ENCODE measurements at places on chromosomes 2 and 18.

DNA sequence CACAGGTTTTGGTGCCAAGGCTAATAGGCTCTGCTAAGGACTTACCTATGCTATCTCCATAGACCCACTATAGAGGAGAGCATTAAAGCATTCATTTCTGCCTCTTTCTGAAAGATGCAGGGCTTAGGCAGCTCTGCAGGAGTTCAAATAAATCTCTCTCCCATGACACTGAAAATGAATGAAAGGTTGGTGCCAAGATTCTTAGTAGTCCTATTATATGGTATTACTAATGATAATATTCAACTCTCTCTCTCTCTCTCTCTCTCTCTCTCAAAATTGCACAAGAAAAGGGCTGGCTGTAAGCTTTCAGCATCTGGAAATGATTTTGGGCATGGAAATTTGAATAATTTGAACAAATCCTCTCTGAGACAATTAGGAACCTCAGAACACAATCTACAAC lies 433.7 kb downstream of the MBD2 start:
- DNase-seq = no peak

GRCh38 chr2:67596871-67597270 lies 199.7 kb downstream of the ETAA1 start:
- no peak for DNase-seq

DNA sequence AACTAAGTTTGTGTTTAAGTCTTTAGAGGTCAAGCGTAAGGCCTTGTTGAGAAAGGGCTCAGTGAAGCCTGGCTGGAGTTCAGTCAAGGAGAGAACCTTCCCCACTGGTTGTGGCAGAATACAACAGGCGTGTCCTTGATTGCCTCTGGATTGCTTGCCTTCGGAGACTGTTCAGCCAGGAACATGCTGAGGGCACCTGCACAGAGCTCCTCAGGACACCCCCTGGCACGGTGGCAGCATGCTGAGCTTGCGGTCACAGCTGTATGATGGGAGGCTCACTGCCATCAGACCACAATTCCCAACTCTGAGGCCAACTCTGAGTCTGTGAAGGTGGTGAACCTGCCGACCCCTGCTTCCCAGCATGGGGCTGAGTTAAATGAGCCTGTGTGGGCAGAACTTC lies 130.0 kb downstream of the LPIN1 start:
- DNase-seq = no peak

- DNase-seq = no peak
These were observed 96.8 kb downstream of the UBE2E3 start for GRCh38 chr2:181077128-181077709.

- DNase-seq = no peak
These were observed 101.7 kb upstream of the ETAA1 start for GRCh38 chr2:67295406-67295805.

GRCh38 chr2:232321817-232322559 lies 56.6 kb upstream of the ALPP start:
- DNase-seq = no peak

- DNase-seq = no peak
These were observed 297.1 kb downstream of the ASXL3 start for GRCh38 chr18:33875029-33875565.

- DNase-seq = no peak
These were observed 96.2 kb downstream of the GLI2 start for GRCh38 chr2:120831891-120832290.

- DNase-seq = no peak
These were observed 20.5 kb upstream of the RPL37A start for GRCh38 chr2:216478151-216478550.

DNA sequence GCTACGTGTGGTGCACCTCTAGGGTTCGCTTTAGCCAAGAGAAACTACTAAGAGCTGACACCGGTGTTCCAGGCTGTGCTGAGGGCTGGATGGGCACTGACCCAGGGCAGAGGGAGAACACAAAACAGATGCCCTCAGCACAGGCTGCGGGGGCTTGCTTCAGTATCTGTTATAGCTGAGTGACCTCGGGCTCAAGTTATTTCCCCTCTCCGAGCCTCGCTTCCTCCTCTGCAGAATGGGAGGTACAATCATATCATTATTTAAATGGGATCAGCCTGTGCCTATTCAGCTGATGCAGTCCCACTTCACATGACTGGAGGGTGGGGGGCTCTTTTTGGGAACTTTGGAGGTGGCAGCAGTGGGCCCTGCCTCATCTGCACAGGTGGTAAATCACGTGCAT lies 156.1 kb upstream of the APCDD1 start:
- DNase-seq = no peak

DNA sequence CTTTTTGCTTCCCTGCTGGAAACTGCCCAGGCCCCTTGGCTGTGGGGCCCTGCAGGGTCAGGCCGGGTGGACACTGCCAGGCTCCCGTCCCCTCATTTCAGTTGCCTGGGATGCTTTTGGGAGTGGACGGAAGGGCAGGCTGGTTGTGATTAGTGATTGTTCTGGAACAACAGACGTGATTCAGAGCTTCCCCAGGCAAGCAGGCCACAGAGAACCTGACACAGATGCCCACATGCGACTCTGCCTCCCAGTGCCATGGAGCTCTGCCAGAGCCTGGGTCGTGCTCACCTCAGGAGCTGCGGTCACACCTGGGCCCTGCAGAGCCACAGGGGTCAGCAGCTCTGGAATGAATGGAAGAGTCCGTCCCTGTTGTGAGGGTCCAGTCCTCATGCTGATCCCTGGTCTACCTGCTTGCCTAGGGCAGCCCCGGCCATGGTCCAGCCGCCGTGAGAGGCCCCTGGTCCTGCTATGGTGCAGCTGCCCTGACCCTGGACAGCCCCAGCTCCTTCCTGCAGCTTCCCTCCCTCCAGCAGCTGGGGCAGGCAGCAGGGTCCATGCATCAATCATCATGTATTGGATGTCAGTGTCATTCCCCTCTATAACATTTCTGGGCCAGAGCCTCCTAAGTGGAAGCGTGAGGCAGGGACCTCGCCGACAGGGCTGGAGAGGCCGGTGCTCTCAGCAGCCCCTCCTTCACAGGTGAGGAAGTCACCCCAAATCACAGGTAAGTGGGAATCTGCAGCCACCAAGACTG lies 518.6 kb upstream of the MYT1L start:
- DNase-seq = no peak

Measured in amygdala (tissue), 56 donors.